ENCODE measurements at places on chromosomes 7 and 10. TPM values are rescaled to one million over a fixed set of nuclear protein-coding genes. Genes with fewer than 3 reads are reported as not detected.
A peak's percentile ranks its signal among the peaks of the same experiment; 100 is the strongest.

Gene NKX1-2
- 0.35 TPM for total RNA-seq

Gene CLDN12
- 39.2 TPM for total RNA-seq

Gene ARHGEF35
- 0.93 TPM for total RNA-seq

Gene TBXAS1
- total RNA-seq, result 4.4 TPM

Gene SPDYE2
- total RNA-seq, result 0.22 TPM

- H3K4me3 ChIP-seq, result no peak overlapping the region
- H3K27me3 ChIP-seq, result peaks cover 70% of the 10 kb centered on the region
- H3K27ac ChIP-seq, result no peak overlapping the region
- DNase-seq, result no peak
- H3K36me3 ChIP-seq, result no peaks in the 10 kb centered on the region
Measured at GRCh38 chr7:148204639-148205304, 385.8 kb upstream of the C7orf33 start.

GRCh38 chr7:133739817-133740216, 387.3 kb upstream of the LRGUK start:
- no peaks in the 10 kb centered on the region for H3K27me3 ChIP-seq
- DNase-seq, result no peak
- no peak overlapping the region for H3K4me3 ChIP-seq
- no peaks in the 10 kb centered on the region for H3K36me3 ChIP-seq

DNA sequence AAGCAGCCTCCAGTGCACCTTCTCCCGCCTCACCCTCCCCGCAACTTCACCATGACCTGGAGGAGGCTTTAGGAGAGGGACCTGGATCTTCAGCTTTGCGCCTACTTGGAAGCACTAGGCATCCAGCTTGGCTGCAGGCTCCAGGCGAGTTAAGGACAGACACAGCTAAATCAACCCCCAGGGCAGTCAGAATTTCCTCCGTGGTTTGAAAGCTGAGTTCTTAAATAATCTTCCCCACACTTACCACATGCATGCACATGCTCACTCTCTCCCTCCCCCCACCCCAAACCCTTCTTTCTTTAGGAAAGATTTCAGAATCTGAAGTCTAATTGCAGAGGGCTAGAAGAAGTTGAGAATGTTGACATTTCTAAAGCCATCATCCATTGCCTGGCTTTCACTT, 36.7 kb upstream of the LRRC4 start:
- H3K36me3 ChIP-seq, result peaks cover 24% of the 10 kb centered on the region
- no peaks in the 10 kb centered on the region for H3K27me3 ChIP-seq
- no peaks in the 10 kb centered on the region for H3K4me1 ChIP-seq
- no peak overlapping the region for H3K4me3 ChIP-seq

GRCh38 chr10:30557884-30558283, 71.7 kb downstream of the LYZL2 start:
- no peaks in the 10 kb centered on the region for H3K36me3 ChIP-seq
- peaks cover 8% of the 10 kb centered on the region for H3K4me1 ChIP-seq
- H3K27me3 ChIP-seq, result peaks cover 11% of the 10 kb centered on the region

DNA sequence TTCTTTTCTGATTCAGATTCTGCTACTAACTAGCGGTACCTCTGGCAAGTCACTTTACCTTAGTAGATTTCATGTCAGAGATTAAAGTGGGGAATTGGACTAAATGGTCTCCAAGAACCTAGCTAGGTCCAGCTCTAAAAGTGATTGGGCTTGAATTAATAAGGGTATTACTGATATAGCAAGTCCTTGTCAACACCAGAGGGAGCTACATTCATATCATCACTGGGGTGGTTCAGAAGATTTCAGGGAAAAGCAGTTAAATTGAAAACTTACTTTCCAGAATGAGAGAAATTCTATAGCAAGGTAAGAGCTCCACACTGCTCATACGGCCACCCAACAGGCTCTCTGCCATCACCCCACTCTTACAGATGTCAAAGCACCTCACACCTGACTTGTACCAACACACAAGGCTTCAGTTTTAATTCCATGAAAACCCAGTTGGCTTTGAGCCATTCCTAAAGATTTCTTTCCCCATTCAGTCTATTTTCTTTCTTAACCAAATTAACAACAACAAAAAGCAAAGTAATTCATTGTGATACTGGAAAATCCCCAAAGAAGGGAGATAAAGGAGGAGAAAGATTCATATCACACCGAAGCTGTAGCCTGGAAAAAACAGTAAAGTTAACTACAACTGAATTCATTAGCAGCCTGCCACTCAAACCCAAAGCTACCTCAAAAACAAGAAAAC, 38.0 kb upstream of the SPOCK2 start:
- H3K4me3 ChIP-seq, result no peak overlapping the region
- DNase-seq, result peak; percentile 59
- H3K27ac ChIP-seq, result no peak overlapping the region
- peaks cover 9% of the 10 kb centered on the region for H3K36me3 ChIP-seq

- peak; percentile 91 for DNase-seq
- peaks cover 37% of the 10 kb centered on the region for H3K4me1 ChIP-seq
- peaks cover 6% of the 10 kb centered on the region for H3K36me3 ChIP-seq
- peak overlapping the region; percentile 68 for H3K4me3 ChIP-seq
- no peaks in the 10 kb centered on the region for H3K27me3 ChIP-seq
Measured at GRCh38 chr10:9596368-9596920, 1421.2 kb upstream of the CELF2 start.

DNA sequence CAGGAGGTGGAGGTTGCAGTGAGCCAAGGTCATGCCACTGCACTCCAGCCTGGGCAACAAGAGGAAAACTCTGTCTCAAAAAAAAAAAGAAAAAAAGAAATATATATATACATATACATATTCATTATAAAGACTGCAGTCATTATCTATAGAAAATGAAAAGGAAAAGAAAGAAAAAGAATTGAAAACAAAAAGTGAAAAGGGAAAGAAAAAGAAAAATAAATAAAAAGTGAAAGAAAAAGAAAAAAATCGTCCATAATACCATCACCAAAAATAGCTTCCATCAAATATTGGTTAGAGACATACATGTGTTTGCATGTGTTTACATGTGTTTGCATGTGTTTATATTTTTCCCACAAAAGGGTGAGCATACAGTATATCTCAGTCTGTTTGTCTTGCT, 105.5 kb upstream of the PARD3 start:
- no peaks in the 10 kb centered on the region for H3K36me3 ChIP-seq
- H3K27me3 ChIP-seq, result no peaks in the 10 kb centered on the region
- H3K4me1 ChIP-seq, result peaks cover 13% of the 10 kb centered on the region
- no peak overlapping the region for H3K4me3 ChIP-seq
- DNase-seq, result no peak
- no peak overlapping the region for H3K27ac ChIP-seq

DNA sequence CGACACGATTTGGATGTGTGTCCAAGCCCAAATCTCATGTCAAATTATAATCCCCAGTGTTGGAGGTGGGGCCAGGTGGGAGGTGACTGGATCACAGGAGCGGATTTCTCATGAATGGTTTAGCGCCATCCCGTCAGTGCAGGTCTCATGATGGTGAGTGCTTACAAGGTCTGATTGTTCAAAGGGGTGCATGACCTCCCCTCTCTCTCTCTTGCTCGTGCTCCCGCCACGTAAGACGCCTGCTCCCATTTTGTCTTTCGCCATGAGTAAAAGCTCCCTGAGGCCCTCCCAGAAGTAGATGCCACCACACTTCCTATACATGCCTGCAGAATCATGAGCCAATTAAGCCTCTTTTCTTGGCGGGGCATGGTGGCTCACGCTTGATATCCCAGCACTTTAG, 71.5 kb upstream of the NANOS1 start:
- no peaks in the 10 kb centered on the region for H3K27me3 ChIP-seq
- H3K36me3 ChIP-seq, result no peaks in the 10 kb centered on the region
- peaks cover 28% of the 10 kb centered on the region for H3K4me1 ChIP-seq
- no peak overlapping the region for H3K4me3 ChIP-seq

GRCh38 chr10:3136763-3137611, 35.6 kb downstream of the PITRM1 start:
- H3K27me3 ChIP-seq, result no peaks in the 10 kb centered on the region
- H3K4me1 ChIP-seq, result peaks cover 6% of the 10 kb centered on the region
- no peak overlapping the region for H3K4me3 ChIP-seq
- H3K27ac ChIP-seq, result no peak overlapping the region
- no peak for DNase-seq

DNA sequence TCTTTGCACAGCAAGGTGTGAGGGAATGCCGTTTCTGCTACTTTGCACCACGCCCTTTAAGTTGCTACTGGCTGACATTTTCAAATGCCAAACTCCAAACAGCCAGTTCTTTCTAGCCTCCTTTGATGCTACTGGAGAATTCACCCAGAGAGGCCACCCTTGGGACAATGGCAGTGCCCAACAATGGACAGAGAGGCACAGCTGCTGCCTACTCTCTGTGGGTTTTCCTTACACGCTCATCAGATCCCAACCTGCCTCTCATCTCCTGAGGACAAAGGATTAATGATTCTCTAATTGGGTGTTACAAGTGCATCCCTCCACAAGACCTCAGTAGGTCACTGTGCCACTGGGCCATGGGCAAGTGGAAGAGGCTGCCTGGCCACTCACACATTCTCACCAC, 105.8 kb downstream of the COBL start:
- DNase-seq, result no peak
- H3K4me1 ChIP-seq, result peaks cover 6% of the 10 kb centered on the region
- H3K4me3 ChIP-seq, result no peak overlapping the region
- peak overlapping the region; percentile 40 for H3K27ac ChIP-seq
- no peaks in the 10 kb centered on the region for H3K36me3 ChIP-seq
- no peaks in the 10 kb centered on the region for H3K27me3 ChIP-seq

DNA sequence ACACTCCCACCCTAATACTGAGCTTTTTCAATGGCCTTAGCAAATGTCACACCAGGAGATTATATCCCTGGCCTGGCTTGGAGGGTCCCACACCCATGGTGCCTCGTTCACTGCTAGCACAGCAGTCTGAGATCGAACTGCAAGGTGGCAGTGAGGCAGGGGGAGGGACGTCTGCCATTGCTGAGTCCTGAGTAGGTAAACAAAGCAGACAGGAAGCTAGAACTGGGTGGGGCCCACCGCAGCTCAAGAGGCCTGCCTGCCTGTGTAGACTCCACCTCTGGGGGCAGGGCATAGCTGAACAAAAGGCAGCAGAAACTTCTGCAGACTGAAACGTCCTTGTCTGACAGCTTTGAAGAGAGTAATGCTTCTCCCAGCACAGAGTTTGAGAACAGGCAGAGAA, 338.9 kb upstream of the MBL2 start:
- H3K27me3 ChIP-seq, result no peaks in the 10 kb centered on the region
- H3K36me3 ChIP-seq, result no peaks in the 10 kb centered on the region
- no peak overlapping the region for H3K4me3 ChIP-seq

DNA sequence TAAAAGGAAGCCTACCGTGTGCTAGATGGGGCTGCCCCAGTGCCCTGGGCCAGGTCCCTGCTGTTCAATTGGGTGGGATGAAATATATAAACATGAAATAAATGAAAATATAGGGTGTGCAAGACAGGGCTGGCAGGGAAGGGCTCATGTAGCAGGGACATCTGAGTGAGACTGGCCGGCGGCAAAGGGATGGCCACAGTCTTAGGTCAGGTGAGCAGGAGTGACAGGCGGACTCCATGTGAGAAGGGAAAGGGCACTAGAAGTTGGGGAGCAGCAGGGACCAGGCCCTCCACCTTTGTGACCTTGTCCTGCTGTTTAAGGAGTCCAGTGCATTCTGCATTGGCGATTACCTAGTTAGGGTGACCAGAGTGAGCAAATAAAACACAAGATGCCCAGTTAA, 207.6 kb upstream of the ZNF32 start:
- no peak for DNase-seq
- H3K4me1 ChIP-seq, result peaks cover 10% of the 10 kb centered on the region
- H3K36me3 ChIP-seq, result no peaks in the 10 kb centered on the region

- H3K27ac ChIP-seq, result no peak overlapping the region
- H3K4me1 ChIP-seq, result no peaks in the 10 kb centered on the region
- no peak for DNase-seq
- H3K27me3 ChIP-seq, result peaks cover 34% of the 10 kb centered on the region
- H3K36me3 ChIP-seq, result no peaks in the 10 kb centered on the region
Measured at GRCh38 chr10:78813998-78814399, 254.8 kb upstream of the ZMIZ1 start.

DNA sequence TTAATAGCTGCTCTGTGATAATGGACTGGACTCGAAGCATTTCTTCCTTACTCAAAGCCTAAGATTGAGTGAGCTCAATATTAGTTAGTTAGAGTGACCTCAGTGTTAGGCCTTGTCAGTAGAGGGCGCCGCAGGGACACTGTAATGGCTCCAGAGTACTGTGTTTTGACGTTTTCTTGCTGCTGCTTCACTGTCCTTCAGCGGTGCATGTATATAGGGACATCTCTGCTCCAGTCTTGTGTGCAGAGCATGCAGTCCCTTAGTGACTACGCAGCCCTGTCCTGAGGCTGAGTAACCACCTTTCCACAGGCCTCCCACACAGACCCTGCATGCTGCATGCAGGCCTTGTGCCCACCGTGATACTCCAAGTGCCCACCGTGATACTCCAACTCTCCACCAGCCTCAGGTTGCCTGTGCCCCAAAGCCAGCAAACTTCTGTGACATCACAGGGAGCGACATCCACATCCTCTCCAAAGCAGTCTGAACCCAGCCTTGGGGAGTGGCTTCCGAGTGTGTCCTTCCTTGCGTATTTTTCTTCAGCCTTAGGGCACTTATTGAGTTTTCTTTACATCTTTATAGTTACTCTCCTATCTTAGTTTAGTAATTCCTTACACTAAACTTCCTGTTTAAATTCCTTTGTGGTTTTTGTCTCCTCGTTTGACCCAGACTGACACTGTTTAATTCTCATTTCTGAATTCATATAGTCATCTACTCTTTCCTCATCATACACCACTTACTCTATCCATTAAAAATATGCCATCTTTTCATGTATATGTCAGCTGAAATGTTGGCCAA, 118.2 kb downstream of the JAZF1 start:
- H3K4me3 ChIP-seq, result no peak overlapping the region
- no peaks in the 10 kb centered on the region for H3K27me3 ChIP-seq
- peaks cover 11% of the 10 kb centered on the region for H3K36me3 ChIP-seq

DNA sequence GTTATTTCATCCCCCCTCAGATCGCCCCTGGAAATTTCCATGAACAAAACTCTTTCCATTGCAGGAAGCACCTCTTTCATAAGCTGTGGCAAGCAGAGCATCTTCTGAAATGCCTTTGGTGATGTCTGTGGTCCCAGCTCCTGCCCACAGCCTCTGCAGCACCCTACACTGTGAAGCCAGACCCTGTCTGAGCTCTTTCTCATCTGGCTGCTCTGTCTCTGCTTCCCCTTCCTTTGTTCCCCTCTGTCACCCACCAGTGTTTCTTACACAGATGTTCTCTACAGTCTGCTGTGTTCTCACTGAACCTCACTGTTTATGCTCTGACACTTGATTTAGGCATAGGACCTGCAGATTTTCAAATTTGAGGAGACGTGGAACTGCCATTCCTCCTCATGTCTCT, 1.9 kb upstream of the TAS2R39 start:
- H3K27ac ChIP-seq, result no peak overlapping the region
- H3K27me3 ChIP-seq, result peaks cover 31% of the 10 kb centered on the region
- DNase-seq, result no peak
- H3K4me1 ChIP-seq, result no peaks in the 10 kb centered on the region

DNA sequence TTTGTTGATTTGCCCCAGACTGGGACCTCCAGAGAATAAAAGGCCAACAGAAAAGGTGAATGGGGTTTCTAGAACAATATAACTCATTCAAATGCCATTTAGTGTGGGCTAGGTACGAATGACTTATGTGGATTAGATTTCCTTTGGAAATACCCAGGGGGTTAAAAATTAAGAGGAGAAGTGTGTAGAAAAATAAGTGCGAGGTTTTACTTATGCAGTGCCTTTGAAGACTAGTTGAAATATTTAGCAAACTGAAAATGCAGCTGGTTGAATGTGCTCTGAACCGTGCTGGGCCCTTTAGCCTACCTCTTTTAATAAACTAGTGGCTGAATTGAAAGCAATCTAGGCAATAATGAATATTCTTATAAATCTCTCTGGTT, 180.6 kb downstream of the LRMDA start:
- no peak for DNase-seq
- no peaks in the 10 kb centered on the region for H3K36me3 ChIP-seq
- no peaks in the 10 kb centered on the region for H3K4me1 ChIP-seq
- H3K4me3 ChIP-seq, result no peak overlapping the region
